GM12891 (cell line): ENCODE measurements at places on chromosomes 11 and 22.

DNA sequence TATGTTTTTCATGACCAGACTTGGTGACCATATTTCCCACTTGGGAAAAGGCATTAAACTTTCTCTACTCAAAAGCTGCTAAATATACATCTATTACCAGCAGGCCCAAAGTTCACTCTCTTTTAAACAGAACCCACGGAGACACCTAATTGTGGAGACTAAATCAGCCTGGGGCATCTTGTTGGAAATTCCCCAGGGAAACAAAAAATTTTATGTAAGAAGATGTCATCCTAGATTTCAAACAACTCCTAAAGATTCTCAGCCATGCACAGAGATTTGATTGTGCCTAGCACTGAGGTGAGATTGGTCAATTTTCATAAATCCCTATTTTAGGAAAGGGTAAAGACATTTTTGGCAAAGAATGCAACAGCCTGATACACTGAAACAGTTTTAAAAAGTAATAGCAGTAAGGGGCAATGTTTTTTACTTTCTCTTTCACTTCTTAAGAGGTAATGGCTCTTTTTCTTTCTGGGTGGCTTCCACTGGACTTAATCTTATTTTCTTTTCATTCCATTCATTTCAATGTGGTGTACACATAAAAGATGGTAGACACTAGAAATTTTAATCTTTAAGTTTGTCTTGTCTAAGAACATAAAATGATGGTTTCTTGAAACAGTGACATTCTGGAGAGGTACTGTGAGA lies 9.6 kb downstream of the OR52N2 start:
- no peak for DNase-seq

DNA sequence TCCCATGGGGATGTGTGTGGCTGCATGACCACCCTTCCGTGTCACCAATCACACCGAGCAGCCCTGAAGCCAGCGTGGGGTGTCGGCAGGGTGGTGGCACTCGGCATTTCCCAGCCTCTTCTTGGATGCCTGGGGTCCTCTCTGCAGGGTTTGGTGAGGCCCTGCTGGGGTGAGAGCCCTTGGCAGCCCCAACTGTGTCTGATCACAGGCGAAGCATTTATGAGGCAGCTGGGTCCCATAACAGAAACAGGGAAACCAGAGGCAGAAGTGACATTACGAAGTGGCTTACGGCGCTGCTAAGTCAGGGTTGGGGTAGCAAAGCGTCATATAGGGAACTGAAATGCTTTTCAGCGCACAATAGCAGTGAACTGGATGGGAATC lies 92.3 kb upstream of the SEPTIN5 start:
- DNase-seq, result no peak

DNA sequence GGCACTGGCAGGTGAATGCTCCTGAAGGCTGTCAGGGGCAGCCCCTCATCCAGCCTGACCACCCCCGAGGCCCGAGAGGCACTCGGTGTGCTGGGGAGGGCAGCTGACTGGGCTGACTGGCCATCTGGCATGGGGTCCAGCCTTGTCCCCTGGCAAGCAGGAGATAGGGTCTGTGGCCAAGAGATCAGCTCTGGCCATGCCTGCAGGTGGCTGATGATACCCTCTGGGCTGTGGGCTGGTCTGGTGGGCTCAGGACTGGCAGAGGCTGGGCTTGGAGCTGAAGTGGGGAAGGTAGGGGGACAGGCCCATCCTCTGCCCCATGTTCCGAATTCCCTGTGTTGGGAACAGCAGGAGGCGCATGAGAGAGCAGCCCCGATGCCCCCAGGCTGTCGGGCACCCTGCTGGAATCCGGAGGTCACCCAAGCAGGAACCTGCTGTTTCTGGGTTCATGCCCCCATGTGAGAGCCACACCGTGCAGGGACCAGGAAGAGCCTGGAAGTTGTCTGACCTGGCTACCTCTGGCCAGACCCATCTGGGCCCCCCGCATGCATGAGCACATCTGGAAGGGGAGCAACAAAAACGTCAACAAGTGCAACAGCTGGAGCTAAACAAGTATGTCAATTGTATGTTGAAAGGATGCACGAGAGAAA lies 527.0 kb downstream of the TBC1D22A start:
- DNase-seq, result no peak

DNA sequence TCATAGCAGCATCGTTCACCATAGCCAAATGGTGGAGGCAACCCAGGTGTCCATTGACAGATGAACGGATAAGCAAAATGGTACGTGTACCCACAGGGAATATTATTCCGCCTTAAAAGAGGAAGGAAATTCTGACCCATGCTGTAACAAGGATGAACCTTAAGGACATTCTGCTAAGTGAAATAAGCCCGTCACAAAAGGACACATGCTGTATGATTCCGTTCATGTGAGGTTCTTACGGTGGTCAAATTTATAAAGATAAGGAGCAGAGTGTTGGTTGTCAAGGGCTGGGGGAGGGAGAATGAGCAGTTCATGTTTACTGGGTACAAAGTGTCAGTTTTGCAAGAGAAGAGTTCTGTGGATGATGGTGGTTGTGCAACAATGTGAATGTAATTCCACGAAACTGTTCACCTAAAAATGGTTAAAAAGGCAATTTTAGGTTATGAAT lies 26.3 kb downstream of the APOL1 start:
- no peak for DNase-seq

- DNase-seq, result no peak
These were observed 663.4 kb upstream of the TENM4 start for GRCh38 chr11:80104191-80104590.

DNA sequence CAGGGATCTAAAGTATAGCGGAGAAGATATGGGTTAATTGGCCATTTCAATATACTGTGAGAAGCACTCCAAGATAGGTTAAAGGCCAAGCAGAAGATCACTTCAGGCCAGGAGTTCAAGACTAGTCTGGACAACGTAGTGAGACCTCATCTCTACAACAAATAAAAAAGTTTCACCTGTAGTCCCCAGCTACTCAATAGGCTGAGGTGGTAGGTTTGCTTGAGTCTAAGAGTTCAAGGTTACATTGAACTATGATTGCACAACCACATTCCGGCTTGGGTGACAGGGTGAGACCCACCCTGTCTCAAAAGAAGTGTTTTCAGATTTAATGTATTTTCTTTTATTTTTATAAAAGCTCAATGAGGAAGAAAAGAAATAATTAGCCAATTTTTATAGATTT lies 25.4 kb downstream of the PATL1 start:
- DNase-seq, result no peak

DNA sequence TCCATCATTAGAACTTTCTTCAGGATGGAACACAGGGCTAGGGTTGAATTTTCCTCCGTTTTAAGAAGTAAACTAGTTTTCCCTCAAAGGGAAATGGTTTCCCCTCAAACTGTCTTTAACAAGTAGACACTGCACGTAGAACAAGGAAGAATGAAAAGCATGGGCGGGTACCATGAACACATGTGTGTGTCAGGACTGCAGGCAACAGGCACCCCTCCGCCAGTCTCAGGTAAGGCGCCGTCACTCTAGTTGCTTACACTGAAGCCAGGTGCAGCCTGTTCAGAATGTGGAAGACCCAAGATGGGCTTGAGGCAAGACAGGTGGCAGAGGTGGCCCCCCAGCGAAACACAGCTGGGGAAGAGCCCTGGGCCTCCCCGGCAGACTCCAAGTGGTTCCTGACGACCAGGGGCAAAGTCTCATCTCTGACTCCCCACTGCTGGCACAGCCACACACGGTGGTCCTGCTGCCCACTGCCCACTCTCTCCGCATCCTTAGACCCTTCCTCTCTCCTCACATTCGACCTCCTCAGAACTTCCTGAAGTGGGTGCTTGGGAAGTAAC lies 25.4 kb upstream of the MOB2 start:
- DNase-seq, result no peak

GRCh38 chr11:2120359-2121100 lies 18.7 kb downstream of the IGF2 start:
- DNase-seq, result no peak

- no peak for DNase-seq
These were observed 1074.9 kb downstream of the FAM181B start for GRCh38 chr11:81658722-81659121.

GRCh38 chr11:100890789-100891188 lies 203.7 kb downstream of the ARHGAP42 start:
- no peak for DNase-seq

DNA sequence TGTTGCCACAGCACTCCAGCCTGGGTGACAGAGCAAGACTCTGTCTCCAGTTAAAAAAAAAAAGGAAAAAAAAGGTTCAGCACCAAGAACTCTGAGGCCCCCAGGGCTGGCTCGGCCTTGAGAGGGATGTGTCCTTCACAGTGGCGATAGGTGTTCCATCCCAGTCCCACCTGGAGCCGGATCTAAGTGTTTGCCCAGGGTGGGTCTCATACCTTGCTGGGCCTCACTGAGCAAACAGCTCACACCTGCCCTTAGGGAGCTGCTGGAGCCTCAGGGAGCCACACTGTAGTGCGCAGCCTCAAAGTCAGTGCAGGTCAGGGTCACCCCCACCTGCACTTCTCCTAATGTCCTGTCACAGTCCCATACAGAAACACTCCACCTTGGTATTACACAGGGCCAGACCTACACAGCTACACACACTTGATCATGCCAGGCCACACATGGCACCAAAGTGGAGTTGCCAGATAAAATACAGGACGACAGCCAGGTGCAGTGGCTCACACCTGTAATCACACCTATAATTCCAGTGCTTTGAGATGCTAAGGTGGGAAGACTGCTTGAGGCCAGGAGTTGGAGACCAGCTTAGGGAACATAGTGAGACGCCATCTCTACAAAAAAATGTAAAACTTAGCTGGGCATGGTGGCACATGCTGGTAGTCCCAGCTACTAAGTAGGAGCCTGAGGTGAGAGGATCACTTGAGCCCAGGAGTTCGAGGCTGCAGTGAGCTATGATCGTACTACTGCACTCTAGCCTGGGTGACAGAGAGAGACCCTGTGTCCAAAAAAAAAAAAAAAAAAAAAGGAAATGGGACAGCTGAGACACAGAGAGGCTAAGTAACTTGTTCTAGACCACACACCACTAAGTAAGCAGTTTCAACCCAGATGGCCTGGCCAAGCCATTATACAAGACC lies 7.3 kb downstream of the STARD10 start:
- no peak for DNase-seq

- DNase-seq, result no peak
These were observed 573.0 kb downstream of the TBC1D22A start for GRCh38 chr22:47335460-47335859.

DNA sequence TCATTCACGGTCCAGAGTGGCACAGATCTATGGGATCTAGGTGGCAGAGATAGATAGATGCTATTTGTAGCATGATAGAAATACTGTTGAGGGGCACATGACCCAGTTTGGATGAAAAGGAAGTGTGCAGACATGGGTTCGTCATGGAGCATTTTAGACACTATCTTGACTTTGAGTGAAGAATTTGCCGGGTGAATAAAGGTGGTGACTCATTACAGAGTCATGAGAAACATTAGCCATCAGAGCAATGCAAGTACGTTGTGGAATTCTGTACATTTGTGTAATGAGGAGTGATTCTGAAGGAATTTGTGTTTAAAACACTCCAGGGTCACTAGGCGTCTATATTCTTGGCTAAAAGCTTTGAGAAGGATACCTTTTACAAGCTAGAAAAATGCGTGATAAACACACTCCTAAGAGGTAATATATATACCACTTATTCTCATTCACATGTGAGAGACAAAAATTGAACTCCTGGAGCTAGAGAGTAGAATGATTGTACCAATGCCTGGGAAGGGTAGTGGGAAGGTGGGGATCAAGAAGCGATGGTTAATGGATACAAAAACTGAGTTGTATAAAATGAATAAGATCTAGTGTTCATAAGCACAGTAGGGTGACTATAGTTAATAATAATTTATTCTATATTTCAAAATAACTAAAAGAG lies 593.7 kb upstream of the LUZP2 start:
- DNase-seq, result no peak

GRCh38 chr22:46660604-46661201 lies 40.5 kb downstream of the GRAMD4 start:
- no peak for DNase-seq

- no peak for DNase-seq
These were observed 1.0 kb upstream of the EPS8L2 start for GRCh38 chr11:704781-705645.

DNA sequence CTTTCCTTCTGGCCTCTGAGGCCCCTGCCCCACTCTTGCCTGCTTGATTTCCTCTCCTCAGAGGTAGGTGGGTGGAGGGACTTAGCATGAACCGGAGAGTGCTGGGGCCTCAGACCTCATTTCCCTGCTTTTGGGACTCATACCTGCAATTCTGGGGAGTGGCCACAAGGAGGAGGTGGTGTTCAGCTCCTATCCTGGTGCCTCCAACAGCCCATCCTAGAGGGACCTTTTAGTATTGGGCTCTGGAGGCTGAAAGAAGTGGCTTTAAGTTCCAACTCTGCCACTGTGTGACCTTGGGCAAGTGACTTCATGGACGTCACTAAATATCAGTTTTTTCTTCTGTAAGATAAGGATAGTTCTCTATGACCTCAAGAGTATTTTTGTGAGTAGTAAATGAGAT lies 98.6 kb downstream of the KIAA1671 start:
- DNase-seq, result no peak

- DNase-seq, result no peak
These were observed 34.0 kb downstream of the KCNC1 start for GRCh38 chr11:17768547-17768946.

DNA sequence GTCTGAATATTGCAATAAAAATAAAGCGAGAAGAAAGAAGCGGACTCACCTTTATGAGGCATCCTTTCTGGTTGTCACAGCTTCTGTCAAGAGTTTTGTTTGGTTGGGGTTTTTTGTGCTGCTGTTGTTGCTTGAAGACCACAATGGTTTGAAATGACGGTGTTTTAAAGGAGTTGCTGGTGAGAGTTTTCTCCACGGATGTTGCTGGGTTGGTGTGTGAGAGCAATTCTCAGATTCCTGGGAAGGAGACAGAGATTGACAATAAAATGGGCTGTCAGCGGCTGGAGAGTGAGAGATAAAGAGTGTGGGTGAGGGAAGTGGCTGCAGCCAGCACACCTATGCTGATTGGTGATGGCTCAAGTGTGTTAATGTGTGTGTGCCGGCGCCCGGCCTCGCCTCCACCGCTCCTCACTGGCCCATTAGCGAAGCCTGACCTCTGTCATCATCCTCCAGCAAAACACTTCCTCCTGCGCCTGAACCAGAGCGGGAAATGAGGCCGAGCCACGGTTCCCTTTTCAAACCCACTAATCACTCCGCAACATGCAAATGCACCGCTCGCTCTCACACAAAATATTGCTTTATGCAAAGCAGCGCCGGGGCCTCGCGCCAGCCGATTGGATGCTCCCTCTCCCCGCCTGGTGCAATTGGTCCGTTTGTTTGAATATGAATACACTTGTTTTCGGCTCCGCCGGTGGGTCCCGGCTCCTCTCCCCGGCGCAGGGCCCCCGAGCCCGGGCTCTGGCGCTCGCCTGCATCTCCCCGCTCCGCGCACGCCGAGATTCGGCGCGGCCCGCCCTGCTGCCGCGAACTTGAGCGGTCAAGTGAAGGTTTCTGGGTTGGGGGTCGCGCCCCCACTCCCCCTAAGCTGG lies at the start of gene PAX6:
PAX6 (minus strand) TSS at position 544 of the 869 bp plus-strand sequence. CDS start 4,911 bp downstream, outside the sequence.
- no peak for DNase-seq

GRCh38 chr11:47950396-47950795 lies 30.0 kb upstream of the PTPRJ start:
- no peak for DNase-seq
